ENCODE measurements at places on chromosomes 12 and 14.

GRCh38 chr14:93892923-93893558 is 34.1 kb upstream of the FAM181A start:
- DNase-seq = peak; percentile 87

DNA sequence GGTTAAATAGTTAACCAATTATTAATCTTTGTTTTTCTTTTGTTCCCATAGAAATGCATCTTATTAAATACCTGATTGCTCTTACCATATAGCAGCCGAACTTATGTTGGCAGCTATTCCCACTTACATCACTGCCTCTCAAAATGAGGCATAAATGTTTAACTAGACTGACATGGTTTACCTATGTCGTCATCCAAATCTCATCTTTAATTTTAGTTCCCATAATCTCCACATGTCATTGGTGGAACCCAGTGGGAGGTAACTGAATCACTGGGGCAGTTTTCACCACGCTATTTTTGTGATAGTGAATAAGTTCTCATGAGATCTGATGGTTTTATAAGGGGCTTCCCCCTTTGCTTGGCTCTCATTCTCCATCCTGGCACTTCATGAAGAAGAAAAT is 499.2 kb upstream of the ATP2B1 start:
- DNase-seq = no peak

GRCh38 chr12:4483885-4484823 is 38.5 kb upstream of the FGF6 start:
- no peak for DNase-seq

DNA sequence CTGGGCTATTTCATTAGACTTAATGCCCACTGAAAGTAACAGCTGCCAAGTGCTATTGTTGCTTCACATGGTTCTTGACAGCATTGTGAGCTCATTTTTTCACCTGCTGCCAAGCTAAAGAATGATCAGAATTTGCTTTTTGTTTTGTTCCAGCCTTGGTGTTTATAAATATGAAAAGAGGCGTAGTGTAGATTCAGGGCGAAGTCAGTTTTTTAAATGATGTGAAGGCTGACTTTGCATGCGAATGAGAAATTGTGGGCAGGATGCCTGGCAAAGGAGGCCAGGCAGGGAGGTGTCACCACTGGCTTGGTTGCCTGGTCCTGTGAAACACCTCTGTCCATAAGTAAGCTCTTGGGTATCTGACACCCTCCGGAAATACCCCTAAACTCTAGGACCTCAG is 93.3 kb upstream of the NAP1L1 start:
- DNase-seq = no peak

GRCh38 chr14:87896393-87897380 is 96.3 kb downstream of the GALC start:
- DNase-seq = no peak

DNA sequence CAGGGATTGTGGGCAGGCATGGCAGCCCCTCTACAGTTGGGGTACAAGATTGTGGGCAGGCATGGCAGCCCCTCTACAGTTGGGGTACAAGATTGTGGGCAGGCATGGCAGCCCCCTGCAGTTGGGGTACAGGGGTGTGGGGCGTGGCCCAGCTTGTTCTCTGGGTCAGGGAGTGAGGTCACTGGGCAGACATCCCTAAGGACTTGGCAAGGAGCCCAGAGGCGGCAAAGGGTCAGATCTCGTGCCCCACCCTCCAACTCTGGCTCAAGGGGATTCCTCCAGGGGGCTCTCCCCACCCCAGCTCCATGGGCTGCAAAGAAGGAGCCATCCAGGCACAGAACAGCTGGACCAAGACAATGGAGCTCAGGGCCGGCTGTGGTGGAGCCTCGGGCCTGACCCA is 25.8 kb upstream of the NUDT14 start:
- DNase-seq = no peak

DNA sequence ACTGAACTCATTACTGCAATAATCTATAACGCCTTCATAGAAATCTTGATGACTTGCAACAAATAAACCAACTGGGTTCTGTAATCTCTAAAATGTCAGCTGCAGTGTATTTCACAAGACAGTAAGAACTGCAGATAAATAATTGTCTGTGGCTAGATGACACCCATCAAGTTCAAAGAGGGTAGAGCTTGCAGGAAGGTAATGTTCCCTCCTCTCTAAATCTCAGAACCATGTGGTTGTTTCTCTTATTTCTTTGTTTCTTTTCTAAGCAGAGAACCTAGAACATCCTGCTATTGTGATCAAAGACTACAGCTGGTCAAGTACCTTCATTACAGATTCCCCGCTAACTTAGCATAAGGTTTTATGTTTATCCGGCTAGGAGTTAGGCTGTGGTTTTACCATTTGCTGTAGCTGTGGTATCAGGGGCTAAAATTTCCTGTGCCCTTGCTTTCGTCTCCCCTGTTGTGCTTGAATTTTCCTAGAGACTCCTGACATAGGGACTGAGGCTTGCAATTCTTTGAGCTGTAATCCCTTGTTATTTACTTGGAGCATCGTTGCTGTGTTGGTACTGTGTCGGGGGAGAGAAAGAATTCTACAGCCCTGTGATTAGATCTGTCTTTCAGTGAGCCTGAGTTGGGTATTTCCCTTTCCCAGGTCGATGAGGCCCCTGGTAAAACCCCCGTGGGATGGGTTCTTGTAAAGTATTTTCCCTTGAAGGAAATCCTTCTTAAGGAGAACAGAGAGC is 253.1 kb upstream of the BTG1 start:
- no peak for DNase-seq

GRCh38 chr12:119204131-119204530 is 25.4 kb downstream of the HSPB8 start:
- DNase-seq = no peak

- no peak for DNase-seq
Measured at GRCh38 chr14:90194706-90195105, 61.6 kb upstream of the PSMC1 start.

- DNase-seq = no peak
Measured at GRCh38 chr12:121318121-121318520, 21.6 kb upstream of the CAMKK2 start.

- DNase-seq = no peak
Measured at GRCh38 chr12:116113398-116114130, 163.9 kb downstream of the MED13L start.

DNA sequence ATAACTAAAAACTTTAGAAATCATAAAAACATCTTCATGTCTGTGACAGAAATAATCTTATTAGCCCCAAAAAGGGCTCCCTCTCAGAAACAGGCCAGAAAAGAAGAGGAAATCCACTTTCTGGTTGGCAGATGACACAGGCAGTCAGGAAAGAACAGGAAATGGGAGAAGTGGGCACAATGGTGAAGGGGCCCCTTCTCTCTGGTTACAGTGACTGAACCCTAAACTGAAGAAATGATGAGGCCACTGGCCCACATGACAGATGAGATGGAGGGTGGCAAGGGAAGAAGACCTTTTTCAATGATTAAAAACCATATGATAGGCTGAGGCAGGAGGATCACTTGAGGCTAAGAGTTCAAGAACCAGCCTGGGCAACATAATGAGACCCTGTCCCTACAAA is 21.1 kb downstream of the TCTN1 start:
- no peak for DNase-seq

All from progenitor cell of endocrine pancreas (in vitro differentiated cells).